ENCODE measurements at places on chromosomes 6 and 20.

GRCh38 chr6:85516168-85516567 lies 66.3 kb downstream of the NT5E start:
- no peak for DNase-seq

GRCh38 chr6:10323018-10323417 lies 91.9 kb downstream of the TFAP2A start:
- no peak for DNase-seq

DNA sequence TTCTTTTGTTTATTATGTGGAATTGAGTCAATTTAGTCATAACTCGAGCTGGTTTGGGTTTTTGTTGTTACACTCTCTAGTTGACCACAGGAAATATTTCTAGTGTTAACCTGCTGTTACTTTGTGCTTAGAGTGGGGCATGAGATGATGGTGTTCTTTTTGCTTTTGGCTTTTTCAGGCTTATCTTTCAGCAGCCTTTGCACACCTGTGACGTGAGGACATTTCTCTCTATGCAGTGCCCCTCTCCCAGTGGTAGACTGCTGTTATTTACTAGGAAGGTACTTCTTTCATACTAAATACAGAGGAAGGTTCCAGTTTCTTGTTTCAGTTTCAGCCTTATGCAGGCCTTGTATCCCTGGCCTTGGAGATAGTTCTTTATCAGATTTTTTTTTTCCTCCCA lies 766.8 kb upstream of the MAN1A1 start:
- no peak for DNase-seq

DNA sequence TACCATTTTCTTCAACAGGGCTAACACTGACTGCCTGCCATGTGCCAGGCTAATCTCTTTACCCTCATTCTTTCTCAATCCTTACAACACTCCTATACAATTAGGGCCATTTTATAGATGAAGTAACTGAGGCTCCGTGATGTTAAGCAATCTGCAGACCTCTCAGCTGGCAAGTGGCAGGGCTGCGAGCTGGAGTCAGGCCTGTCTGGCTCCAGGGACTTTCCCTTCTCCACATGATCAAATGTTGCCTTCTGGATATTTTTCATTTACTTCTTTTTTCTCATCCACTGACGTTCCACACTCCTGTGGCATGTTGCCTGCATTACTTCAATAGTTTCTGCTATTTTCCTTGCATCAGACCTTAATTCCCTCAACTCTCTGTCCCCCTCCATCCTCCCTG lies 55.2 kb upstream of the TAGAP start:
- no peak for DNase-seq

DNA sequence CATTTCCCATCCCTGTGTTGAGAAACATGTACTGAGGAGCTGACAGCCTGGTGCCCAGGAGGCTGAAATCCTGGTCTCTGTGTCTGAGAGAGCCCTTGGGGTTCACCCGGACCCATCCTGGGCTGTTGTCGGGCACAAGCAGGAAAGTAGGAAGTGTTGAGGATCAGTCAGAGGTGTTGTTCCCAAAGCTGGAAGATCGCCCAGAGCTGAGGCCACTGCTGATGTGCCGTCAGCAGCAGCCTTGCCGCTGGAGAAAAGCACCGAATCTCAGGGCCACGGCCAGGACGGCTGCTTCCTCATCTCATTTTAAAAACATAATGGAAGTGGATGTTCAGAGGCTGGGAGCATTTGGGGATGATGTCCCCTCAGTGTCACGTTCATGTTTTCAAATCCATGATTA lies 218.5 kb downstream of the UST start:
- DNase-seq = no peak

- DNase-seq = no peak
Measured at GRCh38 chr20:57180954-57181353, 85.5 kb downstream of the BMP7 start.

DNA sequence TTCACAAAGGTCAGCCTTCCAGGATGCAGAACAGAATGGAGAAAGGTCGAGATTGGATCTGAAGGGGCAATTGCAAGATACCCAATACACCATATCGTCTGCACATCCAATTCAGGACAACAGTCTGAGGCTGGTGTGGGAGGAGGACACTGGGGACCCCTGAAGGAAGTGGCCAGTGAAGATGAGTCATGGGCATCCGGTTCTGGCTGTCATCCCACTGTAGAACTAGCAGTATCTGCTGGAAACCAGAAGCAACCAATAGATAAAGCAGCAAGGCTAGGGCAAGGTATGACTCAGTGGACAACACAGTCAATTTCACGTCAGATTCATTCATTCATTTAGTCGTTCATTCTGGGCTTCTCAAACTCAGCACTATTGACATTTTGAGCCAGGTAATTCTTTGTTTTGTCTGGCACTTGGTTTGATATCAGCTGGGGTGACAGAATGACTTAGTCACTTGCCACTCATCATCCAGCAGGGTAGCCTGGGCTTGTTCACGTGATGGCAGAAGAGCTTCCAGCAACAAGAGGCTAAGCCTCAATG lies 30.3 kb upstream of the SHLD1 start:
- DNase-seq = no peak

DNA sequence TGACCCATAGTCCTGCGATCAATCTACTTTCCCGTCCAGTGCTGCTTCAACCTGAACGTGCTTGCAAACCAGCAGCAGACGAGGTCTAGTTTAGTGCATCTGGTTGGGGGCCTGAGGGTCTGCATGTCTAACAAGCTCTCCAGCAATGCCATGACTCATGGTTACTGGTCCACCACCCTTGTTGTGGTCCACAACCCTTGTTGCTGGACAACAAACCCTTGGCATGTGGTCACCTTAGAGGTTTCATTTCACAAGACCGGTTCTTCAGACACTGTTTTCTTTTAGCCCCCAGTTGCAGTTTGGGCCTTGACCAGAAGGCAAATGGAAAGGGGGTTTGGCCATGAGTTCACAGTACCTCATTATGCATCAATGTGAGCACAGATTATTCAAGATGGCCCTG lies 424.8 kb downstream of the QKI start:
- DNase-seq = no peak

DNA sequence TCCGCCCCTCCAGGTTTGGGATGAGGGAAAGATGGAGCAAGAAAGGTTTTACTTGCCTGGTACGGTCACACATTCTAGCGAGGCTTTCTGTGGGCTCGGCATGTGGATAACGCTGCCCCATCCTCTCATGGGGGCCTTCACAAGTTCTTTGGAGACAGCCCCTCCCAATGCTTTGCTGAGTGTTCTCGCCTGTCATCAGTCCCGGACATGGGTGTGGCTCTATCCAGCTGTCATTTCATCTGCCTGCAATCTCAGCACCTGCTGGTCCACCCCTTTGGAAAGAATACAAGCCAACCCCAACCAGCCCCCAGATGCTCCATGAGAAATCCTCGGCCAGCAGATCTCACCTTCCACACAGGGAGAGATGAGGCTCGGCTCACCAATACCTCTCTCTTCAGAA lies 30.3 kb upstream of the MDGA1 start:
- no peak for DNase-seq

DNA sequence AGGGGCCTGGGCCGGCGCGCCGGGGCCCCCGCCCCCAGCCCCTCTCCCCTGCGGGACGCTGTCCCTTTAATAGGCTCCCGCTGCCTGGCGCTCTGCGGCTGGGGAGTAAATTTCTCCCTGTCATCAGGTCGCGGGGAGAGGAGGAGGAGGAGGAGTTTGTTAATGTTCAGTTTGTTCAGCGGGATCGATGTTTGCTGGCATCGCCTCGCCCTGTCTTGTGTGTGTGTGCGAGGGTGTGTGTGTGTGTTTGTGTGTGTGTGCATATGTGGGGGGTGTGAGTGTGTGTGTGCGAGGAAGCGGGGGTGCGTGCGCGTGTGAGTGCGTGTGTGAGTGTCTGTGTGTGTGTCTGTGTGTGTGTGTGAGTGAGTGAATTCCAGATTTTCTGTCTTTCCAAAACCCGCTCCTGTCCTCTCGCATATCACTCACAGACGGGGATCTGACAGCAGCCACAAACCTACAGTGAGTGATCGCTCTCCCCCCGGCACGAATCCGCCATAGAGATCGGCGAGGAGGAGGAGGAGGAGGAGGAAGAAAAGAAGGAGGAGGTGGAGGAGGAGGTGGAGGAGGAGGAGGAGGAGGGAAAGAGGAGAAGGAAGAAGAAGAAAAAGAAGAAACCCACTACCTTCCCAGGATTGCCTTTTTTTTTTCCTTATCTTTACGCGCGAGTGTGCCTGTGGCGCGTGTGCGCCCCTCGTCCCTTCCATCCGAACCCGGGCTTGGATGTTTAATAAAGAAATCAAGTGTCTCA lies at the start of gene TSHZ2:
TSHZ2 (plus strand) TSS at position 169 of the 748 bp plus-strand sequence. CDS start 936 bp downstream, outside the sequence.
- peak; percentile 16 for DNase-seq

DNA sequence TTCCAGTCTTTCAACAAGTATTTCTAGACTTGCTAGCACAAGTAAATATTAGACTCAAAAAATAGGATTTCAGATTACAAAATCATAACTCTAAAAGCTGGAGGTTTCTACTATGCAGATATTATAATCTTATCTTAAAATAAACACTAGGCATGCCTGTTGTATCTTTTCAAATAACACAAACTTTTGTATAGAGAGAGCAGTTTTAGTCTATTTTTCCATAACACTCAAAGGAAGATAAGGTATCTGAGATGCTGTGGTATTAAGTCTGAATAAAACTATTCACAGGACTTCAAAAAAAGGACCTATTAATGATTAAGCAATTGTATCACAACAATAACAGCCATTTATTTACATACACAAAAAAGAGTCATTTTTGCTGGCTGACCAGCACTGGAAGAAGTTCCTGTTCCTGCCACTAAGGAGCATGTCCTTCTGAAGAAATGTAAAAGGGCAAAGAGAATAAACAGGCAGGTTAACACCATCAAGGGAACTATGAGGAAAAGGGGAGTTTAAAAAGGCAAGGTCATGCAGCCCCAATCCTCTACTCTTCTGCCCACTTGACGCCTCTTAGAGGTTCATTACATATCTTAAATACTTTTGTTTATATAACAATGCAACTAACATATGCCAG lies 39.4 kb downstream of the REPS1 start:
- no peak for DNase-seq

DNA sequence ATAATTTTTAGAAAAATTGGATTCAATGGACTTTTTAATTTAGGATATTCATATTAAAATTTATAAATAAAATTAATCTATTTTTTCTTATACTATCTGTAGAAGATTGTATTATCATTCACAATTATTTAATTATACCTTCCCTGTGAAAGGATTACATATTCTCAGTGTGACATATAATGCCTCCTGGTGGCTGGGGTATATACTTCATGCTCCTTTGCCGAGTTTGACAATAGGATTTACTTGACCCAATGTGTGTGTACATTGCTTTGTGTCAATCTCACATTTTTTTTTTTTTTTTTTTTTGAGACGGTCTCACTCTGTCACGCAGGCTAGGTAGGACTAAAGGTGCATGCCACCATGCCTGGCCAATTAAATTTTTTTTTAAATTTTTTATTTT lies 230.0 kb upstream of the CHD6 start:
- DNase-seq = no peak

DNA sequence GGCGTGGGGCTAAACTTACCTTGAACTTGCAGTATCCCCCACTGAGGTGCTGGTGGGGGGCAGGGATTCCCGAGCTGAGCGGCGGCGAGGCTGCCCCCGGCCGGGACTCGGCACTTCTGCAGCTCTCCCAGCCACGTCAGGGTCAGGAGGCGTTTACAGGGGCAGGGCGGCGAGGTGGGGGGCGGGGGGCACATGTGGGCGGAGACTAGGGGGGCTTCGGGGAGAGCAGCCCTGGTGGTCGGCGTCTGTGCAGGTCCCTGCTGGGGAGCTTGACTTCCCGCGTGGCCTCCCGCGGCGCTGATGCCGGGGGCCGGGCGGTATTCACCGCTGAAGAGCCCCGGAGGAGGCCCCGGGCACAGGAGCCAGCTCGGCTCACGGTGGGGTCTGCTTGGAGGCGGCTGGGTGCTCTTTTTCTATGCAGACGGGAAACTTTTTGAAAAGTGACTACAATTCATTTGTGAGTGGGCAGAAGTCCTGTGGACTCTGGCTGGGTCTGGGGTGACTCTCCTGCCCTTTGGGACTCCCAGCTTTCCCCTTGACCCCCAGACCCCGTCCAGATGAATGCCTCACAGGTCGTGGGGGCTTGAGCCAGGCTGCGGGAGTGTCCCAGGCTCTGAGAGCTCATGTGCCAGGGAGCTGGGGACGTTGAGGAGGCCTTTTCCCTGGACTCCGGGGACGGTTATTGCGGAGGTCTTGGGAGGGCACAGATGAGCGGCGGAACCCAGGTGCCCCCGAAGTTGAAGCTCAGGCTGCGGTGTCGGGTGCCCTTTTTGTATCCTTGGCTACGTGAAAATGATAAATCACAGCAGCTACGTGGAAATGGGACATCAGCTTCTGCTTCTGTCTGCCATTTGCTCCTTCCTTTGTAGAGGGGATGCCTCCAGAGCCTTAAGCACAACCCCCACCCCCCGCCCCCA lies 75.9 kb upstream of the GATA5 start:
- no peak for DNase-seq

DNA sequence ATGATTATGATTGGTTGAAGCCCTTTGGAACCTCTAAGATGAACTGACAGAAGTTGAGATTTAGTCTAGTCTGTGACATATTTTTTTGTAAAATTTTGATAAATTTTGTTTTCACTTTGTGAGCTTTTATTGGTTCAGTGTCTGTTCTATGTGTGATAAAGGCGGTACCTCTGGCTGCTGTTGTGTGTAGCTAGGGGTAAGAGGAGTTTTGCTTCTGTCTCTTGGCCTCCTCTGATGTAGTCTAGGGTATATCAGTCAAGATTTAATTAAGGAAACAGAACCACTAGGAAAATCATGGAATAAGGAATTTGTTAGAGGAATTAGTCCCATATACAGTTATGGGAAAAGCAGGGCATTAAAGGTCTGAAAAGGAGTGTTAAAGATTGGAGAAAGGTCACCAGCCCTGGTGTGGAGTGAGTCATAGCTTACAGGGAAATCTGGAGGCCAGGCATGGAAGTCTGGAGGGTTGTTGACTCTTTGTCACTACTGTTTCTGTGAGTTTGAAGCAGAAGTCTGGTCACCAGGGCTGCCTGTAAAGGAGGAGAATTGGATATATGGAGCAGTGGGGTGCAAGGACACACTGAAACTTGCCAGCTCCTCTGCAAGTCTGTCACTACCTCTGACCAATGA lies 28.5 kb downstream of the CDC5L start:
- no peak for DNase-seq

DNA sequence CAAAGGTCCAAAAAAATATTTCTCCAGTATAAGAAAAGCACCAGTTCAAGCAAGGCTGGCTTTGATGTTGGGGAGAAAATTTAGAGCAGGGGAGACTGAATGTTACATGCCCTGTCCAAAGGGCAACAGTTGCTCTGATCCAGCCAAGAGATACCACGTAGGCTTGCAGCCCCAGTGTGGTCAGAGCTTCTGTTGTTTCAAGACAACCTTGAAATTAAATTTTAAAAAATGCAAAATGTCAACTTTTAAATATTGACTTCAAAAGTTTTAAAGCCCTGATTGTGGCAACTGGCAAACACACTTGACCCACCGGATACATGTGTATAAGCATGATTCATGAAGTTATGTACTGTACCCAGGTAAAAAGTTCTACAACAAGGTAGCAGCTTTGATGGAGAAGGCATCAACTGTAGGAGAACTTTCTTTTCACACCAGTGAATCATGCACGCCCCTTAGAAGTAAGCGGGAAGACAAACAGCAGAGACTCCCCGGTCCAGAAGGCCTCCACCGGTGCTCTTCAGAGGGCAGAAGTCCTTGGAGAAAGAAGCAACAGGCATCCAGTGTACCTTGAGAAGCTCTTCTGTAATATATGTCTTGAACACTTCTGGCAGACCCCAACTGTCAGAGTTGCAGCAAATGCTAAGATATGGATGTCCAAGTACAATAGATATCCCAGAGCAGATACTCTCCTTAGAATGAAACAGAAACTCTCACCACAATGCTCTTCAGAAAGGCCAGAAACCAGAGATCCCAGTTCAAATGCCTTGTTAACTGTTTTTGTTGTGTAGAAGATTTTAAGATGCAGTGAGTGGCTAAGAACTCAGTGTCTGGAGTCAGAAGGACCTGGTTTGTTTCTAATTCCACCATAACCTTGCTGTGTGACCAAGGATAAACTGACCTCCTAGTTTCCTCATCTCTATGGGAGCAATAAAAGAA lies 115.4 kb downstream of the BCAS1 start:
- no peak for DNase-seq
